Retinal pigment epithelial cell (primary cell): ENCODE measurements at places on chromosomes 1 and 21.
A peak's percentile ranks its signal among the peaks of the same experiment; 100 is the strongest.

DNA sequence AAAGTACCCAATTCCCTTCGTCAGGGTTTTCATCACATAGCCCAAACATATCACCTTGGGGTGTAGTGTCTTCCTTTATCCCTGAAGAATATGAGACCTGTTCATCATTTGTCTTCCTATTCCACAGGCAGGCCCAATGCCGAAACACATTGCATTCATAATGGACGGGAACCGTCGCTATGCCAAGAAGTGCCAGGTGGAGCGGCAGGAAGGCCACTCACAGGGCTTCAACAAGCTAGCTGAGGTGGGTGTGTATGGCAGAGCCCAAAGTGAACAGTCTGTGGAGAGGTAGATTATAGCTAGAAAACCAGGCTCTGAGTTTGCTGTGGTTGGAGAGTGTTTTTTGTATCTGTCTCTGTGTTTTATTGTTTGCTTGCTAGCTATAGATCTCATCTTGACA is 5.9 kb downstream of the DHDDS start:
- DNase-seq, result no peak

DNA sequence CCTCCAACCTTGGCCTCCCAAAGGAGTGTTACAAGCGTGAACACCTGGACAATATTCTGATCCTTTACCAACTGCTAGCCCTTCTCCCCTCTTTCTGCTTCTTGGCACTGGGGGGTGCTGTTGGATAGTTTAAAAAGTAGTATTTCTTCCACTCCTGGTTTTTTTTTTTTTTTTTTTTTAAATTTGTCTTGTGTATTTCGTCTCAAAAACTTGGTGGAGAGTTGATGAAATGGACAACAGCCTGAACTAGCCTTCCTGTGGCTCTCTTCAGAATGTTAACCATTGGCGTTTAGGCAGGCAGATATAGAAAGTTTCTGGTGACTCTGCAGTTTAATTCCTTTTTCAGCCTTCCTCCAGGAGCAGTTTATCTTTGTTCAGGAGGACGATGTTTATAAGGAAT is 69.7 kb upstream of the USP24 start:
- DNase-seq, result no peak

GRCh38 chr21:41953831-41954653 is at the start of gene C2CD2:
C2CD2 (minus strand) TSS chr21:41954018; CDS start chr21:41953648, 370 bp downstream.
- no peak for DNase-seq

GRCh38 chr1:11059155-11059967 is 457 bp downstream of the SRM start:
- DNase-seq, result no peak

- DNase-seq, result no peak
Measured at GRCh38 chr1:70556541-70556940, 145.5 kb downstream of the CTH start.

- no peak for DNase-seq
Measured at GRCh38 chr1:216847397-216848036, 124.3 kb upstream of the ESRRG start.

GRCh38 chr1:44568128-44568900 is 106.0 kb downstream of the TMEM53 start:
- DNase-seq, result no peak

DNA sequence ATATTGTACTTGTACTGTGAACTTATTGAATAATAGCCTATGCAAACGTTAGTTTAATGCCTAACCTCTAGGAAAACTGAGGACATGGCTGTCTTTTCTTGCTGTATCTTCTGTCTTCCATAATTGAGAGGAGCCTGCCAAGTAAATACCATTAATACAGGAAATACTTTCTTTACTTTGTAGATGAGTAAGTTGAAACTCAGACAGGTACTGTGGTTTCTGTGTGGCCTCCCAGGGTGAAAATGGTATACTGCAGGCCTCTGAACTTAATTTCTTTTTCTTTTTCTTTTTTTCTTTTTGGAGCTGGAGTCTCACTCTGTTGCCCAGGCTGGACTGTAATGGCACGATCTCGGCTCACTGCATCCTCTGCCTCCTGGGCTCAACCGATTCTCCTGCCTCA is 208.8 kb upstream of the ADGRL4 start:
- no peak for DNase-seq

DNA sequence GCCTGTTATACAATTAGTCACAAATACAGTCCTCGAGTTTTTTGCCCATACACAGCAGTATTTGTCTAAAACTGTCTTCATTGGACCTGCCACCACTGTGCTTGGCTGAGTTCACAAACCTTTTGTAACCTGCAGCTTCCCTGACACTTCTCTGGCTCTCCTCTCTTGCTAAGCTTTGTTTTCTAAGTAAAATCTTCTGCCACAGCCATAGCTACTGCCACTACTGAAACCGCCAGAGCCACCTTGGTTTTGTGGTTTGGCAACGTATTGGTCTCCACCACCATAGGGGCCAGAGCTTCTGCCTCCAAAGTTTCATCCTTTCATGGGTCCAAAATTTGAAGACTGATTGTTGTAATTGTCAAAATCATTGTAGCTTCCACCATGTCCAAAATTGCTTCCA is 668.2 kb upstream of the BRINP3 start:
- no peak for DNase-seq

DNA sequence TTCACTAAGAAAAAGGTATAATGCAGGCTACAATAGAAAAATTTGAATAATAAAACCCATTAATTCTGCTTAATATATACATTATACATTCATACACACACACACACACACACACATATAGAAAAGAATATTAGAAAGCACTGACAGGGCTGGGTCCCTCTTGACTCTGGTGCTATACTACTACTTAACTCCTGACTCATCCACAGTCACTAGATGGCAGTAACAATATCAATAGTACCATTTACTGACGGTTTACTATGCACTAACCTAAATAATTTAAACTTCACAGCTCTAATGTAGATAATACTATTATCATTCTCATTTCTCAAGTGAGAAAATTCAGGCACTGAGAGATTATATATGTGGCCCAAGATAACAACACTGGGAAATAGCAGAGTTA is 87.5 kb downstream of the COP1 start:
- DNase-seq, result no peak

- DNase-seq, result no peak
Measured at GRCh38 chr1:155236451-155236850, 18.8 kb downstream of the ENTREP3 start.

GRCh38 chr1:57839067-57839466 is 415.2 kb upstream of the DAB1 start:
- DNase-seq, result peak; percentile 72

DNA sequence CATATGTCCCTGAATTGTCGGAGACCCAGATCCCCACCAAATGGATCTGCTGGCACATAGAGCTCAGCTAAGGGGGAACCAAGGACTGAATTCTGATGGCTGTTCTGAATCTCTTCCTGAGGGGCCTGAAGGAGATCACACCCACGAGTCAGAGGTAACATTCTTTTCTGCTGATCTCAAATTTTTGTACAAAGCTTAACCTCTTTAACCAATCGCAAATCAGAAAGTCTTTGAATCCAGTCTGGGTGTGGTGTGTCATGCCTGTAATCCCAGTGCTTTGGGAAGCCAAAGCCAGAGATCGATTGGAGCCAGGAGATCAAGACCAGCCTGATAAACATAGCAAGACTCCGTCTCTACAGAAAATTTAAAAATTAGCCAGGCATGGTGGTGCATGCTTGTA is 62.8 kb upstream of the PRRC2C start:
- DNase-seq, result no peak

DNA sequence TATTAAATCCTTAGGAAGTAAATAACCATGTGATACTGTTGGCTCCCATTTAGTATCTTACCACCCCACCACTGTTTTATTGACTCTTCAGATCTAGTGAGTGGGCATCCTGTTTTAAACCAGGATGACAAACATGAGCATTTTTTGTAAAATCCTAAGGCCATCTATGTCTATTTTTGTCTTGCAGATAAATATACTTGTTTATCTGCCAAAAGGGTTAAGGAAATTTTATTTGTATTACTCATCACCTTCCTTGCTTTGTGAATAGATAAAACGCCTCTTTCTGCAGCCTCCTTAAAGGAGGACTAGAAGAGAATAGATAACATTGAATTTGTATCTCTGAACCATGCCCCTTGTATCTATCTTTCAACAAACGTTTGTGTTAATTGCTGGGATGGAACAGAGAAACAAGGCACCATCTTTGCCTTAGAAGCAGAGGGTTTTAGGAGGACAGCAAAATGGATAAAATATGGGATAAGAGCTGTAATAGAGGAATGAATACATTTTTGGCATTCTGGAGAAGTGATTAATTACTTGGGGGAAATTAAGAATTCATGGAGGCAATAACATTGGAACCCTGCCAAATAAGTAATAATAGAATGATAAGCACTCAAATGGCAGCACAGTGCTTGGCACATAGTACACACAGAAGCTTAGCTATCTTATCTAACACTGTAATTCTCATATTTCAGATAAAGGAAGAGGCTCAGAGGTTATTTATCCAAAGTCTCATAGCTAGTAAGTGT is 14.7 kb downstream of the YTHDF2 start:
- DNase-seq, result no peak

GRCh38 chr1:167093846-167094516 is at the start of gene STYXL2:
STYXL2 (plus strand) TSS chr1:167094075; CDS start chr1:167094850, 775 bp downstream.
- no peak for DNase-seq

DNA sequence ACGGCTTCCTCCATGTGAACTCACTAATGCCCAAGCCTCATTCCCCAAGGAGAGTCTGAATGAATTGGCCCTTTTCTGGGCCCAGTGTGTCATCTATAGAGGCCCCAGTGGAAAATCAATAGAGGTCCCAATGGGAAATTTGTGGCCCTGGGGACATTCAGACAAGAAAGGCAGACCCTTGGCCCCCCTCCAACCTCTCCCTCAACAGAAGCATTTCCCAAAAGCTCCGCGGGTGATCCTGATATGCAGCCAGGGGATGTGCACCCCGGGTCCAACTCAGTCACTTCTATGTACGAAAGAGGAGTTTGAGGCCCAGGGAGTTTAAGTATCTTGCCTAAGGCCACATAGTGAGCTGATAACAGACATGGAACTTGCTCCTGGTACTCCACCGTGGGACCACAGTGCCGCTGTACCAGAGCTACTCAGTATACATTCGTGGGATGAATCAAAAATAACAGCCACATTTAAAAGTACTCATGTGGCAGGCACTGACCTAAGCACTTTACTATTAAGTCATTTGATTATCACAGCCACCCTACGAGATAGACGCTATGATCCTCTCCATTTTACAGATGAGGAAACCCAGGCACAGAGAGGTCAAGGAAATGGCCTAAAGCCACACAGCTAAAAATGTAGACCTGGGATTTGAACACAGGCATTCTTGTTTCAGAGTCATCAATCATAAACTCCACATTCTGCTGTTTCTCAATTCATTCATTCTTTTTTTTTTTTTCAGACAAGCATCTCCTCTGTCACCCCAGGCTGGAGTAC is 8.5 kb downstream of the EPHA2 start:
- no peak for DNase-seq

DNA sequence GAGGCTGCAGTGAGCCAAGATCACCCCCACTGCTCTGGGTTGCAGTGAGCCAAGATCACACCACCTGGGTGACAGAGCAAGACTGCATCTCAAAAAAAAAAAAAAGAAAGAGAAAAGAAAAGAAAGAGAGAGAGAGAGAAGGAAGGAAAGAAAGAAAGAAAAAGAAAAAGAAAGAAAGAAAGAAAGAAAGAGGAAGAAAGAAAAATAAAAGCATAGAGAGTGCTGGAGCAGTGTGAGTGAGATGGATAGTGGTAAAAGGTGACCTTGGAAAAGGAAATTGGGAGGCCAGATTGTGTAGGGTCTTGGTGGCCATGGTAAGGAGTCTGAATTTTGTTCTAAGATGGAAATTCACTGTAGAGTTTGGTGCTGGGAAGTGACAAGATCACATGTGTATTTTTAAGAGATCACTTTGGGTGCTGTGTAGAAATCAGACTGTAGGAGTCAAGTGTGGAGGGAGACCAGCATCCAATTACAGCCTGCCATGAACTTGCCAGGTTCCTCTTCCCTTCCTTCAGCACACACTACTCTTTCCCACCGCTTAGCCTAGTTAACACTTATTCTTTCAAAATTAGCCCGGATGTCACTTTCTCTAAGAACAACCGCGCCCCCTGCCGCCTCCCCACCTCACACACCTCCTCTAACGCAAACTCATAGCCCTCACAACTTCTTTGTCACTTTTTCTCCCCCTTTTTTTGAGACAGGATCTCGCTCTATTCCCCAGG is 17.9 kb downstream of the MTX1 start:
- DNase-seq, result peak; percentile 61

GRCh38 chr1:67696708-67697107 is 11.7 kb downstream of the GADD45A start:
- DNase-seq, result no peak

DNA sequence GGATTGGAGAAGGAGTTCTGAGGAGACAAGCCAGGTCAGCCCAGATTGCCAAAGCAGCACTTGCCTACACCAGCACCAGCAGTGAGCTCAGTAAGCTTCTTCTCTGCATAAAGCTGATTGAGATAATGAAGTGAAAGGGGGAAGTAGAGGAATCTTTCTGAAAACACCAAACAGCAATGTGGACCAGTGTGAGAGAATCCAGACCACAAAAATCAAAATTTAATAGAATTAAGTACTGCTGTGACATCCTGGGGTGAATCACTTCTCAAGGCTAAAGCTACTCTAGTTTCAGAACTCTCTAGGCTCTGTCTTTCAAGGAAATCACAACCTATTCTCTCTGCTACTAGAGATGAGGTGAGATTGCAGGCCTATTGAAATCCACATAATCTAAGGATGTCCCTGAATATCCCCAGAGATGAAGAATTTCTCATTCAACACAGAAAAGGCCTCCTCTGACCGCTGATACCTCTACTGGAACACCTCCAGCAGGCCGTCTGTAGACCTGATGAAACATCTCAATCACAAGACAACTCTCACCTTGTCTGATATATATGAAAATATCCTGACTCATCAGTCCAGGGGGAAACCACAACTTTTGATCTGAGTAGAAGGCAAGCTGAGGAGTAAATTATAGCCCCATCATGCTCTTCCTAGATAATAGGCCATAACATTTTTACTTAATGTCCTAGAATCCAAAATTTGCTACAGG is at the start of gene FCRL4:
Gene FCRL4, minus strand, starts transcription at position 127 of the 709 bp plus-strand sequence. CDS start 141 bp downstream, outside the sequence.
- DNase-seq, result no peak

GRCh38 chr1:211492511-211493132 is 660 bp upstream of the RD3 start:
- DNase-seq, result no peak

DNA sequence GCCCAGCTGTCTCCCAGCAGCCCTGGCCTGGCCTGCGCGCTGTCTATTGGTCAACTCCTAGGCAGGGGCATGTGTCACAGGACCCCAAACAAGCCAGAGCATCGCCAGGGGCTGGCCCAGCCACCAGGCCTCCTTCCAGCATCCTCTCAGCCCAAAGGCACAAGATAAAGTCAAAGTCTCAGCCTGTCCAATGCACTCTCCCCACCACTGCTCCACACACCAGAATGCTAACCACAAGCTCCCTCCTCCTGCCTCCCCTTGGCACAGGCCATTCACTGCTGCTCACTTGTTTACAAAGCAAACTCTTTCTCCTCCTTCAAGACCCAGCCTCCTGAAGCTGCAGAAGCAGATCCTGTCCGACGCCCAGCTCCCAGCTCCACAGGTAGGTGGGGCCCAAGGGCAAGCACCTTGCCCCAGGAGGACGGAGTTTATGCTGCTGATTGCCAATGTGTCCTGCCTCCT is 133.4 kb downstream of the DMRTB1 start:
- DNase-seq, result no peak

DNA sequence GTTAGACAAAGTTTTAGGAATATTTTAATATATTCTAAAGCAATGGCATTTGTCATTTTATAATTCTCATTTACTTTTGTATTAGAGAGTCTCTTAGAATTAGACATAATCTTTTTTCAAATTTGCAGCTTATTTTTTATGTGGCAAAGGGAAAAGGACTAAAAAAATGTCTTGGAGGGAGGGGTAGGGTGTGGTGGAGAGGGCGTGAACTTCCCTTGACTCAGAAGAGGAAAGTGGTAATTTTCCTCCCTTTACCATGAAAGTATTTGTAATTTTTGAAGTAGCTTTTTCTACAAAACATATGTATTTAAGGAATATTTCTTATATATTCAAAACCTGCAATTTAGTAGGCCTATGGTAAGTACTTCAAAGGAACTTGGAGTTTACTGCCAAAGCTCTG is 6.9 kb upstream of the RABGAP1L start:
- no peak for DNase-seq
